ENCODE measurements at places on chromosomes 1 and 21.

DNA sequence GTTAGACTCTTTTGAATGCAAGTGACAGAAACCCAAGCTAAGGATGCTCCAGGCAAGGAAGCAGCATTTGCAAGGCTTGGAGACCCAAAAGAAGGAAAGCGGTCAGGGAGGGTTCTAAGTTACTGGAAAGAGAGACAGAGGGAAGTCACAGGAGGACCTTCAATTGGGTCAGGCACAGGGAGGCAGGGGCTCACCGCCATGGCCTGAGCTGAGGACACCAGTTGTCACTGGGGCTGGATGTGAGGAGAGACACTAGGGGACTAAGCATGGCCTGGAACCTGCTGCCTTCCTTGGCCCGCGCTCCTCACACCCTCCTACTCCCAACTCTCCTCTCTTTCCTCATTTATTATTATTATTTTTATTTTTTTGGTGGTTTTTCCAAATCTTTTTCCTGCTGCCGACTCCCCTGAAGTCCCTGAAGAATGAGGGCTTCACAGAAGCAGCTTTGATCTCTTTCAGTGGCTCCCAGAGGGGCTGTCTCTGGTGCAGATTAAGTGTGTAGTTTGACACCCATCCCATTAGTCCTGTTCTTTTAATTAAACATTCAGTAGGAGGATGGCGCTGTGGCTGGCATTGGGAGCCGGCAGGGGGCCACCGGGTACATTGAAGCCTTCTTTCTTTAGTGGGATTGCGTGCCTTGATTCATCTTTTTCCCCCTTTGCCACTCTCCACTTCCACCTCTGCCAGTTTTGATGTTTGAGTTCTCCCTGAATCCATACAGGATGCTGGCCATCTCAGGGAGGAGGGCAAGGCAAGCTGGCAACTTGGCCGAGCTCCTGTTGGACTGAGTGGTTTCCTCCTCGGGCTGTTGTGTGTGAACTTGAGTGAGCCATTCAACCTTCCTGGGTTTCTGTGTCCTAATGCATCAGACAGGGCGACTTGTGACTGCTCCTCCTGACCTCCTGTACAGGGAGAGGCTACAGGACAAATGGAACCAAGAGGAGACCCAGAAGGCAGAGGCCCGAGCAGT, 59.3 kb downstream of the MDM4 start:
- H3K4me3 ChIP-seq, result no peak overlapping the region
- H3K27ac ChIP-seq, result no peak overlapping the region
- H3K4me1 ChIP-seq, result peaks cover 25% of the 10 kb centered on the region
- H3K36me3 ChIP-seq, result no peaks in the 10 kb centered on the region
- no peak for DNase-seq
- H3K27me3 ChIP-seq, result peaks cover 31% of the 10 kb centered on the region

- H3K36me3 ChIP-seq, result no peaks in the 10 kb centered on the region
- H3K27me3 ChIP-seq, result no peaks in the 10 kb centered on the region
- no peak for DNase-seq
- no peak overlapping the region for H3K4me3 ChIP-seq
Observed at GRCh38 chr21:41511858-41512257, 3.9 kb upstream of the TMPRSS2 start.

GRCh38 chr21:42027085-42027821, 17.1 kb upstream of the ZBTB21 start:
- H3K4me3 ChIP-seq, result no peak overlapping the region
- no peak for DNase-seq
- no peaks in the 10 kb centered on the region for H3K4me1 ChIP-seq
- no peaks in the 10 kb centered on the region for H3K36me3 ChIP-seq
- H3K27ac ChIP-seq, result no peak overlapping the region

DNA sequence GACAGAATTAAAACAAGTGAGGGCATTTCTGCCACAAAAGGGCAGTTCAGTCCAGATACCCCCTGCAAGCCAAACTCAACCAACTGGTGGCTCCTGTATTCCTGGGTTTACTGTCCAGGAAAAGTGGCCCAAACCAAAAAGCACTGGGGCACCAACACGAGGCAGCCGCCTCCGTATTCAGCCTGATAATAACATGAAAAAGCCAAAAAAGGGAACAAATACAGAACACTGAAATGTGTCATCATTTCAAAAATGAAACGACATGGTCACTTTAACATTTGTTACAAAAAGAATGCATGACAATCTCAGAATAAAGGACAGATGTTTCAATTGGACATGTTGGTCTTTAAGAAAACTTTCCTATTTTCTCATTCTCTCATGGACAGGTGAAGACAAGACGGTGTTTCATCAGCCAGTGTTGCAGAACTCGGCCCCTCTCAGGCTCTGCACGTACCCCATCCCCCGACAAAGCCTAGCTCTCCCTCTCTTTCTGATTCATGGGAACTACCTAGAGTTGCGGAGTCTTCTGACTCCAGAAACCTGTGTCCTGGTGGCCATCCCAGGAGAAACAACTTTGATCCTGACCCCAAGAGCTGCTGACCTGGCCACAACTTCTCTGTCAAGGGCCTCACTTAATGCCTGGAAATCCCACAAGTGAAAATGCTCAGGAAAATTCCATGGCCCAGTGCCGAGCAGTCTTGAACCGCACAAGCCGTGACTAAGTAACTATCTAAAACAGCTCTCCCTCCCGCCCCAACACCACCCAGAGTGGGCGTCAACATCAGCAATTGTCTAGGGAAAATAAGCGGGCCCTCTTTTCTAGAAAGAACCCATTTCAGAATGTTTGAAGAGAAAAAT, 27.1 kb downstream of the ZBTB17 start:
- H3K4me1 ChIP-seq, result peaks cover 13% of the 10 kb centered on the region
- no peaks in the 10 kb centered on the region for H3K27me3 ChIP-seq
- DNase-seq, result no peak
- H3K4me3 ChIP-seq, result no peak overlapping the region

DNA sequence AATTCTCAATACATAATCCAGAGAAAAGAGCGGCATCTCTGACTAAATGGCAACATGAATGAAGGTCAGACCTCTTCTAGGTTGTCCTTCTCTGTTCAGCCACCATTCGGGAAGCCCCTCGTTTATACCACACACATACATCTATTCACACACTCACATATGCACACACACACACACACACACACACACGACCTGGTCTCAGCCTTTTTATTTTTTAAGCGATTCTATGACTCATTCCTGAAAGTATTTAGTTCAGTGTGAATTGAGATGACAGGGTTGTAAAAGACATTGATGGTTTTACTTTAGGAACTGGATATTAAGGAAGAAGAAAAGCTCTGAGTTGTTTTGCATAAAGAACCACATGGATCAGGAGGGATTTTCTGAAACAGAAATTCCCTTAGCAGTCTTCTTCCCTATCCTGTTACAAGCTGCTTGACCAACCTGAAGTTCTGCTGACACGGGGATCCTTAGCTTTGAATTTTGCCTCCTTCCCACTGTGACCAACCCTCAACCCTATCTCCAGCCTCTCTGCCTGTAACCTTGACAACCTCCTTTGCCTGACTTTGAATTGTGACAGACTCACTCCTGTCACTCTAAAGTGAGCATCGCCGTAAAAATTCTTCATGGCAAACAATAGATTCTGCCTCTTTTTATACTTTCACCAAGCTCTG, 383.1 kb upstream of the ESRRG start:
- no peak for DNase-seq
- H3K4me1 ChIP-seq, result peaks cover 1% of the 10 kb centered on the region
- H3K27me3 ChIP-seq, result peaks cover 23% of the 10 kb centered on the region
- H3K4me3 ChIP-seq, result no peak overlapping the region
- H3K36me3 ChIP-seq, result no peaks in the 10 kb centered on the region

DNA sequence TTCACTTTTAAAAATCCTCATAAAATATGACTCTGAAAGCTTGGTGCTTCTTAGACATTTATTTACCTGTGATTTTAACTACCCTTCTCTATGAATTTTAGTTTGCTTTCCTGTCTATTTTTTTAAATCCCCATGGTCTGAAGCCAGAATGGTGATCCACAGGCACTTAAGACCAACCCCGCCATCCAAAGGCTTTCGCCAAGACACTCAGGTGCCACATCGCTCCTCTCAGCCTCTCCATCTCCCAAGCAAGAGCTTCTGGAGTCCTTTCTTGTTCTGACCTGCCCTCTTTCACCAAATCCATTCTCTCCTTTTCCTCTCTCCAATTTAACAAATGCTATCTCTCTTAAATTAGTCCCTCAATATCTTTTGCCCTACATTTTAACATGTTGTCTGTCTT, 464.6 kb downstream of the PCP4 start:
- no peak overlapping the region for H3K4me3 ChIP-seq
- H3K36me3 ChIP-seq, result peaks cover 4% of the 10 kb centered on the region
- no peak for DNase-seq
- H3K27me3 ChIP-seq, result no peaks in the 10 kb centered on the region
- no peak overlapping the region for H3K27ac ChIP-seq
- peaks cover 3% of the 10 kb centered on the region for H3K4me1 ChIP-seq

- DNase-seq, result no peak
- peaks cover 4% of the 10 kb centered on the region for H3K4me1 ChIP-seq
- H3K36me3 ChIP-seq, result no peaks in the 10 kb centered on the region
Observed at GRCh38 chr21:17351766-17352165, 161.1 kb upstream of the CXADR start.

DNA sequence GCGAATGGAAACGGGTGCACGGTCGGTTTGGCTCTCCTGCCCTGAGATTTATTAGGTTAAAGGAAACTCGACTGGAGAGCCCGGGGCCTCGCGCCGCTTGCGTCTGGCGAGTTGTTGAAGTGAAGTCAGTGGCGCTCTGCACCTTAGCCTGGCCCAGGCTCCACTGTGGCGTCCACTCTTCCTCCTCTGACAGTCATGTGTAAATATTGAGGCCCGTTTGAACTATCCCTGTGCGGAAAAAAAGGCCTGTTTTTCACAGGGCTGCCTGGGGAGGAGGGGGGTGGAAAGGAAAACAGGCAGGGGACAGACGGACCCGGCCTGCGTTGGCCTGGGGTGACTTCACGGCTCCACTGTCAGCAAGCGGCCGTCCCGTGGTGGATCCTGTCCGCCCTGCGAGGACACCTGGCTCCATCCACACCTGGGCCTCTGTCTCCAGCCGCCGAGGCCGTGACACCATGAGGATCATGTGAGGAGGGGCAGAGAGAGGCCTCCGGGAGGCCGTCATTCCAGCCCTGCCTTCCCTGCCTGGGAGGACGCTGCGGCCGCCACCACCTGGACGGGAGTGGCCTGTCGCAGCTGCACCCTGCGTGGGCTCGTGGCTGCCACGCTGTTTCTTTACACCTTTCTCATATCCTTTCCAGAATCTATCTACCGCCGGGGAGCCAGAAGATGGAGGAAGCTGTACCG, 59.8 kb downstream of the FAAP20 start:
- no peaks in the 10 kb centered on the region for H3K27me3 ChIP-seq
- peaks cover 39% of the 10 kb centered on the region for H3K4me1 ChIP-seq
- peak overlapping the region; percentile 42 for H3K4me3 ChIP-seq
- peak overlapping the region; percentile 97 for H3K27ac ChIP-seq

GRCh38 chr1:54398963-54399528, 7.1 kb downstream of the SSBP3 start:
- peaks cover 59% of the 10 kb centered on the region for H3K4me1 ChIP-seq
- no peak overlapping the region for H3K4me3 ChIP-seq
- no peak for DNase-seq
- no peak overlapping the region for H3K27ac ChIP-seq
- peaks cover 60% of the 10 kb centered on the region for H3K36me3 ChIP-seq

GRCh38 chr1:158992787-158993312, 16.9 kb upstream of the IFI16 start:
- no peaks in the 10 kb centered on the region for H3K36me3 ChIP-seq
- H3K27ac ChIP-seq, result no peak overlapping the region
- H3K4me3 ChIP-seq, result no peak overlapping the region
- H3K27me3 ChIP-seq, result no peaks in the 10 kb centered on the region
- no peaks in the 10 kb centered on the region for H3K4me1 ChIP-seq

DNA sequence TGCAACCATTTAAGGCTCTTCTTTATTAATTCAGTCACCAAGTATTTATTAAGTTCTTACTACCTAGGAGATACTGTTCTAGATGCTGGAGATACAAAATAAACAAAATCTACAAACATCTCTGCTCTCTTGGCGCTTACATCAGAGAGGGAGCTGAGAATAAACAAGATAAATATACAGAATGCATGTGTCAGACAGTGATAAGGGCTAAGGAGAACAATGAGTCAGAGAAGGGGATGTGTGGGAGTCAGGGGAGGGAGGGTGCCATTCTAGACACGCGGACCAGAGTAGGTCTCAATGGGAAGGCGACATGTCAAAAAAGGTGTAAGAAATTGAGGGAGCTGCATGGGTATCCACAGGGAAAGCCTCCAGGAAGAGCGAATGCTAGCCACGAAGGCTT, 393.2 kb downstream of the RWDD3 start:
- DNase-seq, result no peak
- peaks cover 7% of the 10 kb centered on the region for H3K4me1 ChIP-seq
- H3K4me3 ChIP-seq, result no peak overlapping the region
- no peak overlapping the region for H3K27ac ChIP-seq
- no peaks in the 10 kb centered on the region for H3K27me3 ChIP-seq

DNA sequence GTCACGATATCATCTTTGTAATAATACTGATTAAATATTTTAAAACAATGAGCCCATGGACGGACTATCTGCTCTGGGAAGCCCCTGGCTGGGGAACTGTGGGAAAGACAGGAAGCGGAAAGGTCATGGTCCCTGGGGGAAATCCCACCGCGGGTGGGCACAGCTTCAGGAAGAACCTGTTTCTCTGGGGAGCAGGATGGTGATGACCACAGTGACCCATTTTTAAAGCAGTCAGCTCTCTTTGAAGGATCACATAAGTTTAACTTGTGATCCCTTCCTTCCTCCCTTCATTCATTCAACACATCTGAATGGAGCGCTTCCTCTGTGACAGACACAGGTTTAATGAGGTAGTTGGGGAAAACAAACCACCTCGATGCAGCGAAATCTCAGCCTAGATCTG, 73.0 kb downstream of the DHRS3 start:
- H3K4me3 ChIP-seq, result no peak overlapping the region
- H3K27ac ChIP-seq, result no peak overlapping the region
- peaks cover 7% of the 10 kb centered on the region for H3K27me3 ChIP-seq
- H3K4me1 ChIP-seq, result peaks cover 19% of the 10 kb centered on the region
- no peak for DNase-seq

- no peak overlapping the region for H3K4me3 ChIP-seq
- peaks cover 54% of the 10 kb centered on the region for H3K27me3 ChIP-seq
- DNase-seq, result no peak
- no peaks in the 10 kb centered on the region for H3K36me3 ChIP-seq
- no peak overlapping the region for H3K27ac ChIP-seq
Observed at GRCh38 chr1:32898056-32898455, 3.1 kb downstream of the TMEM54 start.

GRCh38 chr21:21286170-21286798, 288.1 kb downstream of the NCAM2 start:
- no peak overlapping the region for H3K27ac ChIP-seq
- no peaks in the 10 kb centered on the region for H3K36me3 ChIP-seq
- H3K27me3 ChIP-seq, result peaks cover 3% of the 10 kb centered on the region
- H3K4me1 ChIP-seq, result no peaks in the 10 kb centered on the region
- H3K4me3 ChIP-seq, result no peak overlapping the region
- DNase-seq, result no peak

All from progenitor cell of endocrine pancreas (in vitro differentiated cells).